ENCODE measurements at places on chromosomes 12 and 14. TPM values are rescaled to one million over a fixed set of nuclear protein-coding genes. Genes with fewer than 3 reads are reported as not detected.

DNA sequence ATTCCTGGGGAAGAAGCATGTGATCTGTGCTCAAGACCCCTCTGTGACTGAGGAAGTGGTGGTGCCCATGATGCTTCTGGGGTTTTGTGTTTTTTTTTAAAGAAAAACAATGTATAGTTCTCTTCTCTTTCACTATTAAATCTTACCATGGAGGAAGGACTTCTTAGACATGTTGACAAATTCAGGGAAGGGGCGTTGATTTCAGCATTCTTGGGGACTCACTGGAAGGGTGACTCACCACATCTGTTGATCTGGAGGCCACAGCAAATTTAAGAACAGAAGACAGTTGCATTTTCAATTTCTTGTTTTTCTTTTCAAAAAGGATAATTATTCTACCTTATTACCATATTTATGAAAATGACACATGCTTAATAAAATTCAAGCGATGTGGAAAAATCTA, 152.9 kb upstream of the RTL1 start:
- no peak for DNase-seq

GRCh38 chr14:96693252-96693820, 103.8 kb upstream of the VRK1 start:
- no peak for DNase-seq

DNA sequence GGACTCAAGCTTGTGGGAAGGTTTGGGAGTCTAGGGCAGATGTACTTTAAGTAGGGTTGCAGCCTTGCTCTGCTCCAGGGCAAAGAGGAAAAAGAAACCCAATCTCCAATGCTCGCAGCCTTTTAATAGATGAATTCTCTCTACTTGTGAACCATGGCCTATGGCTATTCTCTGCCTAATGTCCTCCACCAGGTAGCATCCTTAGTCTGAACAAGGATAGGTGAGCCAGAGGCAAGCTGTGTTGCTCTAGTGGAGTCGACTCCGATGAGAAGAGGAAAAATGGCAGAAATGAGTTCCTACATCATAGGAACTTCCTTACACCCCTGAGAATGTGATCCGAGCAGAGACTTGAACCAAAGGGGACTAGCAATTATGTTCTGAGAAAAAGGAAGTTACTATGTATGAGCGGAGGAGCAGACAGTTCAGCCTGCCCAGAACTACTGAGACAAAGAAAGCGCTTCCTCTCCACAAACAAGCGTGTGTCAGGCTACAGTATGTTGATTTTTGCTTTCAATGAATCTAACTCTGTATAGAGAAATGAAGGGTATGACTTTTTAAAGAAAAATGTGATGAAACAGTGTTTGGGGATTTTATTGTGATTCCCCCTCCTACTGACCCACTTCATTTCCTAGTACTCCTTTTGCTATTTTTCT, 153.6 kb upstream of the ARID2 start:
- DNase-seq: no peak

GRCh38 chr12:79546466-79547043, 144.2 kb downstream of the PAWR start:
- DNase-seq: no peak

- DNase-seq: peak; percentile 90
These were observed 21.2 kb downstream of the PRPF40B start for GRCh38 chr12:49644620-49644994.

KLRD1 gene
- total RNA-seq: 0.81 TPM

TESPA1 gene
- total RNA-seq: 43.9 TPM
